ENCODE measurements at places on chromosomes 4 and X. TPM values are rescaled to one million over a fixed set of nuclear protein-coding genes. Genes with fewer than 3 reads are reported as not detected.

DNA sequence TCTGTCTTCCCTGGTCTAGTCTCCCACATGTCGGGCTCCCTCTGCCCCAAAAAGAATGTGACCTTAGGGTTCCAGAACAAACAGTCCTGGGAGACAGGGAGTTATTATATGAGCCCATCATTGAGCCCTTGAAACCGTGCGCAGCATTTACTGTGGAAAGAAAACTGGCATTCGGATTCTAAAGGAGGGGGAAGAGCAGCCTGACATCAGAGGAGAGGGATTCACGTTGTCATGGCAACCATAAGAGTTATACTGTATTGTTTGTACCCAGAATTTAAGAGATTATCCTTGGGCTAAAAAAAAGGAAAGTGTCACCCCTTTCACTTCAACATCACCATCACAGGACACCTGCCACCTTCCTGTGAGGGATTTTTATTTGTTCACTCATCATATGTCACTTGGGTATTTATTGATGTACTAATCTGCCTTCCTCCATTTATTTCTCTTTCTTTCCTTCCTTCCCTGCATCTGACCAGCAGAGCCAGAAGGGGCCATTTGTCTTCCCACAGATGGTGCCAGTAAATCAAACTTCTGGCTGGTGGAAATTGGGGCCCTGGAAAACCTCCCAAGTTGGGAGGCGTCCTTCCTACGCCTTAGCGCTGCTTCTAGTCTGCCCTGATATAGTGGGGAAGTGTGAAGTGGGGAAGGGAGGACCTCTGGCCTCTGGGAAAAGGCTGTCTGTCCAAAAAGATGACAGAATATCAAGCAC, 64.9 kb upstream of the FRMPD3 start:
- no peak for DNase-seq

The SLIT2 gene
- 29.2 TPM for total RNA-seq

The SPATA18 gene
- 15.2 TPM for total RNA-seq

The SLC10A7 gene
- 14.2 TPM for total RNA-seq

- no peak for DNase-seq
Measured at GRCh38 chr4:113157086-113157857, 107.8 kb downstream of the ANK2 start.

Measured in vagina (tissue), 2 donors.